ENCODE measurements at places on chromosomes 3 and 15.

- DNase-seq = no peak
Measured at GRCh38 chr15:61798631-61799030, 261.6 kb downstream of the VPS13C start.

- DNase-seq = no peak
Measured at GRCh38 chr15:47949815-47950214, 171.0 kb upstream of the SLC24A5 start.

GRCh38 chr3:140277886-140278285 lies 342.9 kb downstream of the CLSTN2 start:
- no peak for DNase-seq

- no peak for DNase-seq
Measured at GRCh38 chr3:119570229-119570628, 9.1 kb upstream of the ADPRH start.

DNA sequence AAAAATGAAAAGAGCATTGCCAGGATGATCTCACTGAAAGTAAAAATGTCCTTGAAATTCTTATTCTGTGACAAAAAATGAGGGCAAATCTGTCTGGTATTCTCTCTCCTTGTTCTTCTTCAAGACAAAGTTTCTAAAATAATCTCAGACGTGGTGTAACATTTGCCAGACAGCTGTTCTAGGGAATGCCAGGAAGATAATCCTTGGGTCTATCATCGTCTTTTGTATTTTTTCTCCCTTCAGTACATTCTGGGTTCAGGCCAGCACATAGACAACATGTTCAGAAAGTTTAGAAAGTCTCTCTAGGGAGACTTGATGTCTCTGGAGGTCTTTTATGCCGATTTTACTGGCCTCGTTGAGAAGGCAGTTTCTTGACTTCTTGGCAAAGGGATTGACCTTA lies 121.2 kb upstream of the HES1 start:
- DNase-seq = no peak

DNA sequence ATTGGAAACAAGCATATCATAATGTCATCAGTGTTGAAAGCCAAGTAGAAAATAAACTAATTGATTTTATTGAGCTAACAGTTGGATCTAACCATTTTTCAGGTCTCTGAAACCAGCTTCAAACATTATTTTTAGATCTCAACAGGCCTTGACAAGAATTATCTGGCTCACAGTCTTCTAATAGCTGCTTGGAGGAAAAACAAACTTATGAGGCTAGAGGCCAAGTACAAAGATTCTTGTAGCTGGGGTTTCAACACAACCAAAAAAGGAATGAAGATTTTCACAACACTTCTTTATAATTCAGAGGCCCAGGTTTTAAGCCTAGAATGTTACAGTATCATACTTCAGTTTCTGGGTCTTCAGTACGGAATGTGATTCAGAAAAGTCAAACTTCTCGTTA lies 3.7 kb downstream of the SETMAR start:
- no peak for DNase-seq

DNA sequence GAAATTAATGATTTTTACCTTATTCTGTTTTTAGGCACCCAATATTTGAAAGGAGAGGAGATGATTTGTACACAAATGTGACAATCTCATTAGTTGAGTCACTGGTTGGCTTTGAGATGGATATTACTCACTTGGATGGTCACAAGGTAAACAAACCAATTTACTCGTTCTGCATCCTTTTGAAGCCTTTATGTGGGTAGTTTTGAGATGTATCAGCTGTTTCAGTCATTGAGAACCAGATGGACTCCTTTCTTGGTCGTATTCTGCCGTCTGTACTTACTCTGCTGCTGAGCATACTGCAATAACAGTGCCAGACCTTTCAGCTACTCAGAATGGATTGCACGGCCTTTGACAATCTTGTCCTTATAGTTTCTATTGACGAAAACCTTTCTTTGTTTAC lies 13.3 kb downstream of the DNAJB11 start:
- no peak for DNase-seq

DNA sequence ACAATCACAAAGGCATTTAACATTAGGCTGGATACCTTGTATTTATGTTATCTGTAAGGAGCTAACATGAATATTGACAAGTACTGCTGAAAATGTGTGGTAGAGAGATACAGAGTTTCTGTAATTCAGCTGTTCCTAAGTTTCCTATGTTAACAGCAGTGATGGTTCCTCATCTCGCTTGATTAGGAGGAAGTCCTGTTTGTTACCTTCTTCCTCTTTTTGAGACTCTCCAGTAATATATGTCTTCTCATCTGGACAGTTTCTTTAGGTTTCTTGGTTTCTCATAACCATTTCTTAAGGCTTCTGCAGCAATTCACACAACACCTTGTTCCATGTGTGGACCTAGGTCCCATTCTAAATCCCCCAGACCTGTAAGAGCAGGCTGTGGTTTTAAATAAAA lies 11.4 kb upstream of the PEX5L start:
- no peak for DNase-seq

DNA sequence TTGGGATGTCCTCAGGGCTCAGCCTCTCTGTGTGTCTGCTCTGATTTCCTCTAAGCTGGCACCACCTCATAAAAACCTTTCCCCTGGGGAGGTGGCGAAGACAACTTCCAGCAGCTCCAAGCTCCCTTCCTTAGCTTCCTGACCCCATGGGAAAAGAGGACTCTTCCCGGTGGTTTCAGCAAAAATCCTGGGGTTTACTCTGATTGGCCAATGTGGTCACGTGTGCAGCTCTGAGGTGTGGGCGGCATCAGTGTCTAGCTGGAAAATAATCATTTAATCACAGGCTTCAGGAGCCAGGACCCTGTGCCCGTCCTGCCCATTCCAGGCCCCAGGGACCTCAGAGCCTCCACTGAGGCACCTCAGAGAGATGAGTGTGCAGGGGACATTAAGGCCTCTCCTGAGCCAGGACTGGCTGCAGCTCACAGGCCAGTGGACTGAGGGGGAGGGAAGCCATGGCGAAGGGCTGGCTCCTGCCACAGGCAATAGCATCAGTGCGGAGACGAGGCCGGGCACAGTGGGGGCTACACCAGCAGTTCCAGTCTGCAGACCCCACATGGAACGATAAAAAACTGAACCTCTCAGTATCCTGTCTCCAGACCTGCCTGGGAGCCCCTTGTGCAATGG lies 104.1 kb downstream of the TPRA1 start:
- no peak for DNase-seq

DNA sequence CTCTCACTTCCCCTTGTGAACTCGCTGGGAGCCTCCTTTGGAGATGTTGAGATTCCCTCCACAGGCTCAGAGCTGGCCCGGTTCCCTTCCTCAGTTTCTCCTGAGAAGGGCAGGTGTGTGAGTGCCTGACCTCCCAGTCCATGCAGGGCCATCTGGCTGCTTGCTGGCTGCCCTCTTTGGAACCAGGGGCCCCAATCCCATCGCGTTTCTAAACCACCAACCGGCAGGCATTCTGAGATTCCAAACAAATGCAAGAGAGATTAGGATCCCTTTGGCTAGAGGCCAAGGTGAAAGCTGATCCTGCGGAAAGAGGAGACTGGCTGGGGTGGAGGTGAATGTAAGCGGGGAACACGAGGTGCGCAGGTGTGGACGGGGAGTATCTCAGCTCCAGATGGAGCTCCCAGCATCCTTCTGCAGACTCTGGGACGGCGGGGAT lies 2.9 kb upstream of the PRRT3 start:
- no peak for DNase-seq

DNA sequence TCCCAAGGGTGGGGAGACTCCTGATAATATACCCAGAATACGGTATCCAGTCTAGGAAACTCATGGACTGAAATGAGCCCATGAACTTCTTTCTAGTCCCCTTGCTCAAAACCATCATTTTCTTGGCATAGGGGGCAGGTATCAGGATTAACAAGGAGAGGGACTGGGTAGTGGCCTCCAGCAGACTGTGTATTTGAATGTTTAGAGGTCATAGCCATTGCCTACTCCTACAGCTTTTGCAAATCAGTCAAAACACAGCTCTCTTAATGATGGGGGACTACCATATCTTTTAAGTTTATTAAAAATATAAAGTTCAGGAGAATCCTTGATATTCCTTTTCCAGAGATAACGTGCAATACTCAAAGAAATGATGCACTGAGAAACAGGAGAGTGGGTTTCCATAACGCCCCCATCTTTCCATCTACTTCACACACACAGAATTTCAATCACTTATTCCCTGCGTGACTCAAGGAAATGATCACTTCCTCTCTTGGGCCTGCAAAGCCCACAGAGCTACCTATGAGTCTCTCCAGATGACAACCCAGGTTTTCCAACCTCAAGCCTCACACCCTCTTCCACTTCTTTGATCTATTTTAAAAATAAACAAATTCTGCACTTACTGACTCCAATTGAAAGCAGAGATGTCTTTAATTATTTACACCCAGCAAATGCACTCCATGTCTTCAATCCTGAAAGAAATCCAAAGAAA lies 584.0 kb upstream of the LMCD1 start:
- DNase-seq = no peak

GRCh38 chr3:149736175-149736952 lies 15.9 kb downstream of the COMMD2 start:
- DNase-seq = no peak

- no peak for DNase-seq
Measured at GRCh38 chr15:48856942-48857341, 21.0 kb upstream of the EID1 start.

- DNase-seq = no peak
Measured at GRCh38 chr3:36215241-36215640, 165.1 kb upstream of the STAC start.

DNA sequence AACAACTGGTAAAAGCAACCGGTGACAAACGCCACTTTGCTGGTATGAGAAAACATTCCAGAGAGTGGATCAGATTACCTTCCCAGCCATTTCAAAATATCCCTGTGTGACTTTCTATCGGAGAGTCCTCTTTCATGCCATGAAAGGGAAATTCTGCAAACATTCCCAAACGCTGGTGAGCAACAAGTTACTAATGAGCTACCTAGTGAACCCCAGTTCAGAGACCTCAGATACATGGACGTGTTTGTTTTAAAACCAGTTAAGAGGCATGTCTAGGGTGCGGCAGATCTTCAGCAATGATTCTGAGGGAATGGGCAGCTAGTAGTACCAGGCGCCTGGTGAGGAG lies 418.2 kb upstream of the NR2F2 start:
- DNase-seq = no peak

GRCh38 chr3:162719684-162720341 lies 1223.2 kb downstream of the OTOL1 start:
- DNase-seq = no peak

GRCh38 chr3:56783644-56784447 lies 17.9 kb downstream of the ARHGEF3 start:
- DNase-seq = peak; percentile 18

- no peak for DNase-seq
Measured at GRCh38 chr15:64072812-64073211, 20.8 kb downstream of the CIAO2A start.

DNA sequence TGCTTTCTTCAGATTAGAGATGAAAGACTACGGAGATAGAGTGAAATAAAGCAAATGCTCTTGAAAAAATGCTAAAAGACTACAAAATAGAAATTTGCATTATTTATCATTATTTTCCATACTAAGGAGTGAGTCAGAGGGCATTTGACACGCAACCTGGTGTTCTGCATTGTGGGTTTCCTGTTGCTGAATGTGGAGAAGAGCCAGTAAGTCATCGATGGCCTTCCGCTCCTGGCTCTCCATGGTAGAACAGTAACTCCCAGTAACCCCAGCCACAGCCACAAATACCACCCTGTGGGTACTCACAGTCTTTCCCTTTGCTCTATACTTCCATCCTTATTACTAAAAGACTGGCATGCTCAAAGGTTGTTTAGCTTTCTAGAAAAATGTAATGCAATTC lies 61.5 kb downstream of the CGGBP1 start:
- no peak for DNase-seq

DNA sequence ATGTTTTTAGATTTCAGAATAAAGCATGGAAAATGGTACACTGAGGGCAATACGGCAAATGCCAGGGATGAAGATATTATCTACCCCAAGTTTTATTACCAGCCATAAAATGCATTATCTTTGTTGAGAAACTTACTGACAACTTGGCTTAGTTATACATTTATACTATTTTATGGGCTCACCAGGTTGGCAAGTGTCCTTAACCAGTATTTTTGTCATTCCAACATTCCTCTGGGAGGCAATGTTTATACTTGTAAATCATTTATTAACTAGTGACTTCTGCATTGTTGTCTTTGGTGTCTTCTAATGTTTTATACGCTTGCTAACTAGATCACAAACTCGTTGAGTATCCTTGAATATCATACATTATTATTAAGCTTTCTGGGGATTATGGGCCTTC lies 18.0 kb upstream of the ADGRG7 start:
- no peak for DNase-seq

DNA sequence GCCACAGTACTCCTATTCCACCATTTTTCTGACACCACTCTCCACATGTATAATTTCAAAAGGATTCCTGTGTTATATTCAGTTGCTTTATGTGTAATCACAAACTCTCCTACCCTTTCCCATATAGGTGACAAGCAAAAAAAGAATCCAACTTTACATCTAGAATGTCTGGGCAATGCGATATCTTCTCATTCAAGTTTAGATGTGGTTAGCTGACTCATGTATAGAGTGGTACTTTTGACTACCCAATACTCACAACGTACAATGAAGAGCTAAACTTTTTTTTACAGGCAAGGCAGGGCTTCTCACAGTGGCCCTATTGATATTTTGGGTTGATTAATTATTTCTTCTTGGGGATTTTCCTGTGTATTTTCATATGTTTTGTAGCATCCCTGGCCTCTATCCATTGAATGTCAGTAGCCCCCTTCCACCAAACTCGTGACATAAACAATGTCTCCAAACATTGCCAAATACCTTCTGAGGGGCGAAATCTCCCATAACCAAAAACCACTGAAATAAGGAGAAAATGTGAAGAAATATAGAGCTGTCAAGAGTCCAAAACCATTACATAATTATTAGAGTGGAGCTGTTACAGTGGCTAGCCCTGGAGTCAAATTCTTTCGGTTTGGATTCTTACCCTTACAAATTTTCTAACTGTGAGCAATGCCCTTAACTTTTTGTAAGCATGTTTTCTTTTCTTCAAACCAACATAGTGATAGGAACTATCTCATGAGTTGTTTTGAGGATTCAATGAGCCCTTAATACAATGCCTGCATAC lies 342.6 kb downstream of the NSUN3 start:
- DNase-seq = no peak

DNA sequence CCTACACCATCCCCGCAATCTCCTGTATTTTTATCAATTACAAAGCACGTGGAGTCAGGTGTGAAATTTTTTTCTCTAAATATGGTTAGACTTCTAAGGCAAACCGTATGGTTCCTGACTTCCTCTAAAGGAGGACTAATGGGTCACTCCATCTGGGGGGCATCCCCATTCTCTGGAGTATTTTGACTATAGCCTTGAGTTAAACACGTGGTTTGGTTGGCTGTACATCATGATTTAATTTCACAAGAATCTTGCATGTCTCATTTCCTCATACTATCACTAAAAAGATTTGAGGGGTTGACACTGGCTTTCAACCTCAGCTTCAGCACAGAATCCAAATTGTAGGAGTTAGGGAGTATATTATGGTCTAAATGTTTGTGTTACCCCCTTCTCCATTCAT lies 25.3 kb upstream of the ZNF770 start:
- no peak for DNase-seq

DNA sequence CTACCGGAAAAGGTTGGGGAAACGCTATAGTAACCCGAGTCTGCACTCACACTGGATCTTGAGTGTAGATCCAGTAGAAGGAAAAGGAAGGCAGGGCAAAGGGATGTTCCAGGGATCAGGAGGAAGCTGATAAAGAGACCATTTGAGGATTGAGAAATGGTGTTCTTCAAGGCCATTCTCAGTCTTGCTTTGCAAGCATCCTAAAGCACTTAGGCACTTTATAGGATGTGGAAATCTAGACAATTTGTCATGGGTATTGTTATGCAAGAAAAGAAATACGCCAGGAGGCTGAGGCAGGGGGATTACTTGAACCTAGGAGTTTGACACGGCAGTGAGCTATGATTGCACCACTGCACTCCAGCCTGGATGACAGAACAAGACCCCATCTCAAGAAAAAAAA lies 13.2 kb upstream of the SCAMP5 start:
- DNase-seq = no peak
